ENCODE measurements at places on chromosomes 3 and 15.

DNA sequence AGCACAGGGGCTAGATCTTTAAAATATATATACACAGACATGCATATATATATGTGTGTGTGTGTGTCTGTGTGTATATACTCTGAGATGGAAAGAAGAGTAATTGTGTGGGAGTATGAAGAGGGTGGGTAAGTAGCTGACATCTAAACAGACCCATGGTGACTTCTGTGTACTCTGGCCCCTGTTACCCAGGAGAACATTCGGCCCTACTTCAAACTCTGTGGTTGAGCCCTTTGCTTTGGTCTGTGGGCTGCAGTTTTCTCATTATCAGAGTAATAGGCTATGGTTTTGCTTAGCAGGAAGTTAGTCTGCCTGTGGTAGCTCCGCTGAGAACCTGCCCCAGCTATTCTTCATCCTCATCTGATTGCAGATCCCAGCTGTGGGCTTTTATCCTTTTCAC lies 141.4 kb downstream of the RBPMS2 start:
- DNase-seq = no peak

GRCh38 chr3:127625821-127626220 lies 3.2 kb upstream of the PODXL2 start:
- no peak for DNase-seq

DNA sequence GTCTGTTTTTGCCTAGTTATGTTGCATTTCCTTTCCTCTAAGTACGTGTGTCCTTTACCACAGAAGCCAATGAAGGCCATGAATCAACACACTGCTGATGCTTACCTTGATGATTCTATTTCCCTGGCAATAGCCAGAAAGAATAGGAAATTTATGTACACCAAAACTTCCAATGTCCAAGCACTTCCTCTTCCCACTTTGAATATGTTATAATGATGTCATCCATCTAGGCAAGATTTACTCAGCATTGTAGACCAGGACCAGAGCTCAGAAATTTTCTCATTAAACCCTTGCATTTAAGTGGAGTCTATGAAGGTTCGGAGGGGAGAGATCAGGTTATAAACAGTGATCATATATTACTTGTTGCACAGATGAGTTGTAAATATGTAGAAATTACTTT lies 126.0 kb downstream of the THRB start:
- no peak for DNase-seq

- no peak for DNase-seq
Measured at GRCh38 chr3:184457329-184457728, 77.5 kb downstream of the CHRD start.

DNA sequence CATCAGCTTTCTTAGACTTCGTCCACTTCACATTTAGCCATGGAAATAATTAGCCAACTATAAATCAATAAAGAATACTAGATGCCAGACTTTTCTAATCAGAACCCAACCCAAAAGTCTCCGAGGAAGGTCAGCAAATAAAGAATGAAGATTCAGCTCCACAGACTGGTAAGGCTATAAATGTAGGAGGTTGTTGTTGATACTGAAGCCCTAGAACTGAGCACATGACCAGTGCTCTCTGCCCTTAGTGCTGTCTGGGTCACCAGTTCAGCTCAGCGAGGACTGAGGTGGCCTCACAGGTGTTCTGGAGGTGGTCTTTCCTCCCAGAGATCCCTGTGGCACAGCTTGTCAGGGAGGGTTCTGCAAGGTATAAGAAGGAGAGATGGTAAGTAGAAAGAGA lies 20.9 kb upstream of the SLC28A2 start:
- DNase-seq = no peak

- DNase-seq = no peak
Measured at GRCh38 chr3:122916084-122916483, 111.5 kb downstream of the SEMA5B start.

DNA sequence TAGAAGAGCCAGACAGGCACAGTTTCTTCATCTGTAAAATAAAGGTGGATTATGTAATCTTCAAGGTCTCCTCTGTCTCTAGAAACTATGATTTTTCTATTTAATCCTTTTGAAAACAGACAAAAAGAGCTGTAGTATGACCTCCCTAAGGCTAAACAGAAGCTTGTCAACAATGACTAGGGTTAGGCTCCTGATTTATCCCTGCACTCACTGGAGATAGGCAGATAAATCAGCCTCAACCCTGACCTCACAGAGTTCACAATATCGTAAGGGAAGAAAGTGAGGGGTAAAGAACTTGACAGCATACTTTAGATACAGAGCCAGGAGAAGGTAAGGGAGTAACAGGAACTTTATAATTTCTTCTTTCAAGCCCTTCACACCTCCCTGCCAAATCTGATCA lies 124.8 kb downstream of the TMCC1 start:
- DNase-seq = no peak

- no peak for DNase-seq
Measured at GRCh38 chr3:48077815-48078214, 61.6 kb upstream of the MAP4 start.

DNA sequence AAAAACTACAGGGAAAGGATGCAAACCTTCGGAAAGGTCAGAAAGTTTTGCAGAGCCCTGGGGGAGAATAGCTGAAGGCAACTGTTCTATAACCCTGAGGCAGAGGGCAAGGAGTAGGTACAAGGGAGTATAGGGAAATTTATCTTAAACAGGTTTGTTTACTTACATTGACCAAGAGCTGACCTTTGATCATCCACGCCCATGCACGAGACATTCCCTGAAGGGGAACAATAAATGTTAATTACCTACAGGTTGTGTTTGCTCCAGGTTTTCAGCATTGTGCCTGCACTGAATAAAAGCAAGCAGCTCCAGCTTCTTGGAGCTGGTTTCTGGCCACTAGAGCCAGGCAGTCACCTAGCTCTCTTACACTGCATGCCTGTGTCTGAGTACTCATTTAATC lies 524.5 kb upstream of the TGFBR2 start:
- no peak for DNase-seq

DNA sequence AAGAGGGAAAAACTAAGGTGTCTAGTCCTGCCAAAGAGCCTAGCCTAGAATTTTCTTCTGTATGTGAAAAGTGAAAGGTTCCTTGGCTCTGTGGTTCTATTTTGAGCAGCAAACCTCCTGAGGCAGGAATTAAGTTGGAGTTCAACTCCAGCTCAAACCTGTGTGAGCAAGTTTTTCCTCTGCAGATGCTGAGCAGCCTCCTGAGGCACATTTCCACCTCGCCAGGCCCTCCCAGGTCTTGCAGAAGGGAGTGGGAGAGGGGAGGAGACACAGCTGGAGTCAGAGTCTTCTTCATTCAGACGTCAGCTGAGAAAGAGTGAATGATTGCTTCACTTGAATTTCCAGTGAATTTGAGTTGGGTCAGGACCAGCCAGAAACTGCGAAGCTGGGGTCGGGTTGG lies 69.5 kb upstream of the ETV5 start:
- DNase-seq = no peak

DNA sequence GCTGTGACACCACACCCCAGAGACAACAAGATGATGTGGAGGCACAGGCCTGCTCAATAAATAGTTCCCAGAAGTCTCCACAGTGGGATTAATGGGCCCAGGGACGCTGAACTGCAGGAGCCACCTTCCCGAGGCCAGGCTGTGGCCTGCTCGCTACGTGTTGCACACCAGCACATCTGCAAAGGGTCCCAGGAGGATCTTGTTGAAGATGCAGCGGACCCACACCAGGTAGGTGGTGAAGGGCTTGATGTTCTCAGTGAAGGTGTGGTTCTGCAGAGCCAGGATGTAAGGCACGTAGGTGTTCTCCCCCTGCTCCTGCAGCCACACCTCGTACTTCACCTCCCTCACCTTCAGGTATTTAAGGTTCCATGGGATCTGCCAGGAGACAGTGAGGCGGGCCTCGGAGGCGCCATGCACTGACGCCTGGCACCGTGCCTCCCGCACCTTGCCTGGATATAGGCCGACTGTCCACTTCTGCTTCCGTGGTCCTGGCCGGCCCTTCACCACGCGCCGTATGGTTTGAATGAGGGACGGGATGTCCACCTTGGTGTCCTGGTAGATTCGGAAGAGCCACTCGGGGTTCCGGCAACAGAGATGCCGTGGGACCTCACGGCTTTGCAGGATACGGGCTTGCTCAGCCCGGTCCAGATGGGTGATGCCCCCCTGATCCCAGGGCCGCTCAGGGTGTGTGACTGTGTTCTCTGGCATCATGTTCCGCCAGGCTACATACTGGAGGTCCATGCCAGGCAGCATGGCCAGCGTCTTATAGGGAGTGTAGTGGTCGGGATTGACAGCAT lies 26.1 kb downstream of the POMGNT2 start:
- DNase-seq = no peak

GRCh38 chr3:89973156-89973555 lies 865.7 kb downstream of the EPHA3 start:
- no peak for DNase-seq
